ENCODE measurements at places on chromosomes 11 and 22.
A peak's percentile ranks its signal among the peaks of the same experiment; 100 is the strongest.

- DNase-seq: peak; percentile 64
These were observed 137.7 kb downstream of the FEZ1 start for GRCh38 chr11:125358254-125358840.

GRCh38 chr11:125173556-125173955, 9.0 kb downstream of the PKNOX2 start:
- no peak for DNase-seq

DNA sequence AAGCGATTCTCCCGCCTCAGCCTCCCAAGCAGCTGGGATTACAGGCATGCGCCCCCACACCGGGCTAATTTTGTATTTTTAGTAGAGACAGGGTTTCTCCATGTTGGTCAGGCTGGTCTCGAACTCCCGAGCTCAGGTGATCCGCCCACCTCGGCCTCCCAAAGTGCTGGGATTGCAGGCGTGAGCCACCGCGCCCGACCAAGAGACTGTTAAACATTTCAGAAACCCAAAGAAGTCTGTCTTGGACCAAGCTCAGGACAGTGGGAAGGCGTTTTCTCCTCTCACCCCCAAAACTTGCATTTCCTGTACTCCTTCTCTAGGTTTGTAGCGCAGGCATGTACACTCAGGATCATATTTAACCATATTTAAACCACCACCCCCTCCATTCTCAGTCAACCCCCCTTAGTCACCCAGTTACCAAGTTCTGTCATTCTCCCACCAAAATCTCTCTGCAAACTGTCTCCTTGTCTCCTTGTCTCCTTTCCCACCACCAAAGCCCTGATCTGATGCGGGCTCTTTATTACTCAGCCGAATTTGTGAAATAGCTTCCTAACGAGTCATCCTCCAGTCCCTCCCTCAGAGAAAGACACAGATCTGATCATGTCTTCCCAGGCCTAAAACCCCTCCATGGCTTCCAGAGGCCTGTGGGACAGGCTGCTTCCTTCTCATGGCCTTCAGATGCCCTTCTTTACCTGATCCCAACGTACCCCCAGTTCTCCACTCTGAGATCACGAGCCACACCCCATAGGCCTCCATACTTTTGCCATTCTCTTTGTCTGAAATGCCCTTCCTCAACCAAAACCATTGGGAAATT, 29.0 kb upstream of the CREB3L1 start:
- peak; percentile 96 for DNase-seq

DNA sequence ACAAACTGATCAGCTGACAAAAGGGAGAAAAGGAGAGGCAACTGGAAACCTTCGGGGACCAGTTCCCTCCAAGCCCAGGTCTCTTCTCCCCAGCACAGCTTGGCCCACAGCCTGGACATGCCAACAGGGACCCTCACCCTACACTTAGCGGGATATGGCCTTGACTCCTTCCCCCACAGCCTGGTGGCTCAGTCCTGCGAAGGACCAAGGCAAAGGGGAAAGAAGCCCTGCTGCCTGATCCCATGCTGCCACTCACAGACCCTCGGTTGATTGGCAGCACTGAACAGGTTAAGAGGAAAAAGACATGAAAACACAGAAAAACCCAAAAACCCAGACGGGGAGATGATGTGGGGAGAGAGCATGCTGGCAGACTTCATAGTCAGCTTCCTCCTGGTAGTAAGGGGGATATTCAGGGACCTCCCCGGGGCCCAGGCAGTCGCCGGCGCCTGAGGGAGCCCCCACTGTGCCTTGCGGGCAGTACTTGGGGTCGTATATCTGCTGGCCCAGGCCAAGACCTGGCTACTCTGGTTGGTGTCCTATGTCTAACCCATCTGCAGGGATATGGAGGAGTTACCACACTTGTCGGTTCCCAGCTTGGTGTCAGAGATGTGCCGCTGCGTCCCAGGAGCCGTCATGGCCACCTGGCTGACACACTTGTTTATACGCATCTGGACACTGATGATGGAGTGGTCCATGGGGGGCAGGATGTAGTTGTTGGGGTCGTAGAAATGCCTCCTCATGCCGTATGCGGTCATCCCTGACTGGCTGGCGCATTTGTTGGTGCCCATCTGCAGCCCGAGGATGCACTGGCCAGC, 34.2 kb upstream of the HORMAD2 start:
- DNase-seq: no peak

DNA sequence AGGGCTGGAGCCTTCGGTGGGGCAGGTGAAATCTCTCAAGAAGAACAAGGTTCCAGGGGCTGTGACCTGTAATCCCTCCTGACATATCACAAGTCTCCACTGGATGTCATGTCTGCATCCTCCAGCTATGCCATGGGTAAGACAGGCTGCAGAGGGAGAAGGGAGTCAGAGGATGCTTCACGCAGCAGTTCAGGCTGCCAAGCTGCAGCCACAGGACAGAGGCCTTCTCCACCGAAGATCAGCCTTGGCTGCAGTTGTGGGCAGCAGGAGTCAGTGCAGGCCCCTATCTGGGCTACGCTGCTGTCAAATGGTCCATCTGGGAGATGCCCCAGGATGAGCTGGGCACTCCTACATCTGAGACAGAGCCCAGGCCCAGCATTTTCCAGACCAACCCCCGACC, 25.0 kb downstream of the DKK3 start:
- DNase-seq: no peak

DNA sequence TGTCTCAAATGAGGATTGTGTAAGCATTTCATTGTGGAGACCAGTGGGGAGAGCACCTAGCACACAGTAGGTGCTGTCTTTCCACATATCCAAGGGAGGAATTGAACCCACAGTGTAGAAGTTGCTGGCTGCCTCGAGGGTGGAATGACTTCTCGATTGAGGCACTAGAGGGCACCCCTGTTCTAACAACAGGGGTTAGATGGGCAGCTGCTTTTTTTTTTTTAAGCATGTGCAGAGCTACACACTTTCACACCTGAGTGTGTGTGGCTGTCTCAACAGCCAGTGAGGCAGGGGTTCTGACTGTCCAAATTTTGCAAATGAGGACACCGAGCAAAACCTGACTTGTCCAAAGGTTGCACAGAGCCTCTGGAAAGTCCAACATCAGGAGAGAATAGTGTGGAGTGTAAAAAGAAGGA, 118.2 kb upstream of the CRYBB3 start:
- peak; percentile 28 for DNase-seq

DNA sequence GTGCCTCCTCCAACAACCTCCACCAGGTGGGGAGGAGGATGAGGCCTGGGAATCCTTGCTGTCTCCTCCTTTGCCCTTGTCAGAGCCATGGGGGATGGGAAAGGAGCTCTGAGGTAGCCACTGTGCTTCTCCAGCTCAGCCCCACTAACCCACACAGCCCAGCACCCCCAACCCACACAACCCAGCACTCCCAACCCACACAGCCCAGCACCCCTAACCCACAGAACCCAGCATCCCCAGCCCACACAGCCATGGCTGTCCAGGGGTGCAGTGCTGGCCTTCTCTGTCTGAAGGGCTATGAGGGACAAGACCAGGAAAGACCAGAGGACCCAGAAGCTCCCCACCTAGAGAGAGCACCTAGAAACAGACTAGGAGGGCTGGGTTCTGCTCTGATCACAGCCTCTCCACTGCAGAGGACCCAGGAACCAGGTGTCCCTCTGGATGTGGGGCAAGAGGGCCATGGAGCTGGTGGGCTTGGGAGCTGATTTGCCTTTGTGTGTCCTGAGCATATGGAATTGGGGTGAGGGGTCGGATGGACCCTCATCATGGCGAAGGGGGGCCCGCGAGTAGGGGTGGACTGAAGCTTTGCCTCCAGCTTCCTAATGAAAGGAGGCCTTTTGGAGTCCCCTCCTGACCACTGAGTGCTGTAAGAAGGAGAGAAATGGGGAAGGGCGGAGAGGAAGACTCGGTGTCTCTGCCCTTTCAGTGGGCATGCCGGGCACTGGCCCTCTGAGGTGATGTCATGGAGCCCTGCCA, 117.6 kb upstream of the THY1 start:
- no peak for DNase-seq

DNA sequence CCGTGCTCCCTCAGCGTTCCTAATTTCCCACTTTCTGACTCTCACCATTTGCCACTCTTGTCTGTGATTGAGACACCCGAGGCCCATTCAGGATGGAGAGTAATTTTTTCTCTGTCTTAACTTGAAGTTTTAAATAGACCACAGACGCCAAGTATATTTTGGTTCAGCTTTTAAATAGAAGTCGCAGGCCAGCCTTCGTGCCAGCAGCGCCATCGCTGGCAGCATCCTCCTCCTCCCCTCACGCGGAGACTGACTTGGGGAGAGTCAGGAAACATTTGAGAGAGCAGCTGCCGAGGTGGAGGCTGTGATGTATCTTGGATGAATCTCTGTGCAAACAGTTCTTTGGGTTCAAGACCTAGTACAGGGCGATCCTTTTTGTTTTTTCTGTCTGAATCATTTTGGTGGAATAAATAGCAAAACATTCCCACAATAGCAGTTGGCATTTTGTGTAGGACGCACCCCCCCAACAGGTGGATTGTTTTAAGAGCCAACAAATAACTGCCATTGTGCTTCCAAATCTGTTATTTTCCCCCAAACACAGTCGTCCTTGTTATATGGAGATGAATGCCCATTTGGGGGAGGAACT, 889 bp upstream of the DMC1 start:
- peak; percentile 48 for DNase-seq

- no peak for DNase-seq
These were observed 54.2 kb downstream of the TEAD1 start for GRCh38 chr11:12728417-12728816.

DNA sequence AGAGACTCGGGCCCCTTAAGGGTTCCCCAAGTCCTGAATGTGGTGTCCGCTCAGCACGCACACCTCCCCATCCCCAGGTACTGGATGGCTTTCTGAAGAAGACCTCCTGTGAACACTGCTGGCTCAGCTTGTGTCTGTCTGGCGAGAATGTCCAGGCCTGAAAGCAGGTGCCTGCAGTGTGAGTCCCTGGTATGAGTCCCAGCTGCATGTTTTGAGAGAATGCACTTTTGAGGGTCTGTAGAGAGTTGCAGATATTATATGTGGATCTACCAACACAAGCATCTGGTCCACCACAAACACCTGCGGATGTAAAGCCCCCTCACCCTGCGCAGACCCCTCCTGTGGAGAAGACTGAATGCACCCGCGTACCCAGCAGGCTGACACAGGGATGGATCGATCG, 1308.9 kb downstream of the TBC1D22A start:
- DNase-seq: no peak

GRCh38 chr11:72815110-72815618, 953 bp downstream of the ATG16L2 start:
- DNase-seq: no peak

DNA sequence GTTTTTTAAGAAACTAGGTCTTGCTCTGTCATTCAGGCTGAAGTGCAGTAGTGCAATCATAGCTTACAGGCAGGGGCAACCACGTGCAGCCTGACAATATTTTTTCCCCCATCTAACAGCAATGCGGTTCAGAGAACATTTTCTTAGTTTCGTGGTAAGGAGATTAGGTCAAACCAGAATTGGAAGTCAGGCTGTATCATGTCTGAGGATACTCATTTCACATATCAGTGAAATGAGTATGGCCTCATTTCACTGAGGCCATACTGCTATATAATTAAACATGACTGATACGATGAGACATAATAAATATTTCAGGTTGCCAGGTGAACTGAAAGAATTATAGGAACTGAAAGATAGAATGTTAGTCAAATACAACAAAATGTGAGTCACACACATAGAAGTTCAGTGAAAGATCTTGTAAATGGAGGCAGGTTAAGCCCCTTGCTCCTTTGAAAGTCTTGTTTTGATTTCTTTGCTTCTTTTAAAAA, 32.5 kb upstream of the IZUMO1R start:
- DNase-seq: no peak

DNA sequence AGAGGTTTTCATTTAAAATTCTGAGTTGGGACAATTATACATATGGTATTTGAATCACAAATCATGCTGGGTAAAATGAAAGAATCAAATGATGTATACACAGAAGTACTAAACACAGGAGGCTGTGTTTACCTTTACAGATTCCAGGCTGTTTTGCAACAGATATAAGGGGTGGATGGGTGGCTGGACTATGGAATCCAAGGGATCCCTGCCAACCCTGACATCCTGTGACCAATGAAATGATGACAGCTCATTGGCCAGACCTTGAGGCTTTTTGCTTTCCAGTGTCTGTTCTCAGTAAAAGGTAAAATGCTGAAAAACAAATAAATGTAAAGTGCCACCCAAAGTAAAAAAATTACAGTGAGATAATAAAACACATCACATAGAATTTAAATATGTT, 3.3 kb upstream of the DDI1 start:
- peak; percentile 84 for DNase-seq

DNA sequence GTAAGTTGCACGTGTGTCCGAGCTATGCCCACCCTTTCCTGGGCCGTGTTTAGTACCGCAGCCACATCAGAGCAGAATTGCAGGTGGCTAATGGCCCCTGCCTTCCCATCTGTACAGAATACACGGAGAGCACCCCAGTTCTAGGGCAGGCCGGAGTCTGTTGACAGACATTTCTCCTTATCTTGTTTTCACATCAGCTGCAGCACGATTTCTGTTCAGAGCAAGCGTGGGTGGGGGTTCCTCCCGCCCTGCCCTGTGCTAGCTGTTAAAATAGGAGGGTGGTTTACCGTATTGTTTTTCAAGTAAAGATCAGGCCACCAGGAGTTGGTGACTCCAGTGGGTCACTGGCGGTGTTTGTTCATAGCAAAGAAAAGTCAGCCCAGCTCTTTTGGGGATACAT, 41.1 kb downstream of the UBASH3B start:
- DNase-seq: no peak

DNA sequence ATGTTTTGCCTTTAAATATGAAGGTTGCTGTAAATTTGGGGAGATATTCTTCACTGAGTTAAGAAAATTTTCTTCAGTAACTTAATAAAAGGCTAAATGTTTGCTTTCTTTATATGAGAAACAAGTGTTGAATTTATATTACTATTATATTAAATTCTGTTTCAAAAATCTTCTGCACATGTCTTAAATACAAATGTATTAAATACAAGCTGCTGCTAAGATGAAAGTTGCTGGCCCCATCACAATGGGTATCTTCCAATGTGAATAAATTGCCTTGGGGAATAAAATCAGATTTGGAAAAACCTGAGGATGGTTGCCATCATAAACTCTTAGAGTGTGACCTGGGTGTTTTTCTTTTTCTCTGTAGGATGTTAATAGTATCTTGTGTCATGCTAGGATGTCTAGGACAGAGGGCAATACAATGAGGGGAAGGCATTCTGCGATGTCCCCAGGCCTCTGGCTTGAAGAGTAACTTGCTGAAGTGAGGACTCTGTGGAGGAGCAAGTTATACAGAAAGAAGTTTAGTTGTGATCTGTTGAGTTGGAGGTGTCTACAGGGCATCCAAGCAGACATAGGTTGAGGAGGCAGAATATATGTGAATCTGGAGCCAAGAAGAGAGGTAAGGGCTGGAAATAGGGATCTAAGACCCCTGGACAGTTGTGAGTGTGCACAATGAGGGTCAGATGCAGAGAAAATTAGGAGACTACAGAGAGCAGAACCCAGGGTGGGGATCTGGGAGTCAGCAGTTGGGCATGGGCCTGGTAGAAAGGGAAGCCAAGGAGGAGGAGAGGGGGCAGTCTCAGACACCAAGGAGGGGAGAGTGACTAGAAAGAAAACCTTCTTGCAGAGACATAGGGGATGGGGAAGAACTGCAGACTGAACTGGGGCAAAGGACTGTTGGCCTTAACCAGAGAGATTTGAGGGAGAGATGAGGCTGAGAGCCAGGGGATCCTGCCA, 4.8 kb downstream of the IGLL5 start:
- DNase-seq: no peak
